Stimulated activated CD4-positive, alpha-beta T cell treated with anti-CD3 and anti-CD28 coated beads, TNF-alpha, amount 100 ng/mL, for 48 hours (primary cell): ENCODE measurements at places on chromosomes 16 and 17.

DNA sequence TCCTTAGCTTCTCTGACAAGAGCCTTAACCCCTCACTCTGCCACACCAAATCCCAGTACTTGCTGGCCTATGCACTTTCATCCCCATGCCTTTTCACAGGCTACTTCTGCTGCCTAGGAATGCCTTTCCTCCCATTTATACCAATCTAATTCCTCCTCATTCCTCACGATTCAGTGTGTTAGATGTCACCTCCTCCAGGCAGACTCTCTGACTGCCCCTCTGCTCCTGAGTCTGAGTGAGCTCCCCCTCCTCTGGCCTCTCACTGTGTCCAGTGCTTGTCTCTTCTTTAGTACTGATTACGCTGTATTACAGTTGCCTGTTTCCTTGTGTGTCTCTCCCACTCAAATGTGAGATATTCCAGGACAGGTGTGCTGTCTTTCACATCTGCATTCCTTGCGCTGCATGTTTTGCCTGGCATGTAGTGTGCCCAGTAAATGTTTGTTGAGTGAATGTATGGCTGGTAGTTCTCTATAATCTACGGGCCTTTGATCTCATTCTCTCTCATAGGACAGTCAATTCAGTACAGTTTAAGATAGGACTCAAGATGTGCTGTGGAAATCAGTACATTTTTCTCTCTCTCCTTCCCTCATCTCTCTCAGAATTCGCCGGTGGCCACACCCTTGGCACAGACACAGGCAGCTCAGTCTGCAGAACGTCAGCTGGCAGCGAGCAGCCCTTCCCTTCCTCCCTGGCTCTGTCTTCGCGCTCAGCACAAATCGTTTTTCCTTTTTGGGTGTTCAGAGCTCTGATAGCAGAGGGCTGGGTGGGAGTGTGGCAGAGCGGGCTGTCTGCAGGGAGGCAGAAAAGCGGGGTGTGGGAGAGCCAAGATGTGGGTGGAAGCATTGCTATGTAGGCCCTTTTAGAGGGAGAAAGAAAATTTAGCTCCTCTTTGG is 18.5 kb downstream of the ARL4D start:
- no peak for DNase-seq

- no peak for DNase-seq
These were observed 15.8 kb downstream of the CACNG5 start for GRCh38 chr17:66850692-66851091.

DNA sequence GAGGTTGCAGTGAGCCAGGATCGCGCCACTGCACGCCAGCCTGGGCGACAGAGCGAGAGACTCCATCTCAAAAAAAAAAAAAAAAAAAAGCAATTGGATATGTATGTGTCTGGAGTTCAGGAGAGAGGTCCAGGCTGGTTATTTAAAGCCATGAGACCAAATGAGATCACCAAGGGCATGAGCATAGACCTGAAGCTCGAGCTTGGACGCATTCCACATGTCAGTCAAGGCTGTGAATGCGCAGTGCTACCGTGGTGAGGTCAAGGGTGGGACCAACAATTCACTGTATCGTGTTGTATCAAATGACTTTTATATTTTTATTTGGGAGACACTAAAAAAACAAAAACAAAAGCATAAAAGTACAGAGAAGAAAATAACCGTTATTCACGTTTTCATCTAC is 29.1 kb upstream of the SPNS2 start:
- no peak for DNase-seq

GRCh38 chr16:83714286-83714685 is 93.5 kb upstream of the HSBP1 start:
- no peak for DNase-seq

DNA sequence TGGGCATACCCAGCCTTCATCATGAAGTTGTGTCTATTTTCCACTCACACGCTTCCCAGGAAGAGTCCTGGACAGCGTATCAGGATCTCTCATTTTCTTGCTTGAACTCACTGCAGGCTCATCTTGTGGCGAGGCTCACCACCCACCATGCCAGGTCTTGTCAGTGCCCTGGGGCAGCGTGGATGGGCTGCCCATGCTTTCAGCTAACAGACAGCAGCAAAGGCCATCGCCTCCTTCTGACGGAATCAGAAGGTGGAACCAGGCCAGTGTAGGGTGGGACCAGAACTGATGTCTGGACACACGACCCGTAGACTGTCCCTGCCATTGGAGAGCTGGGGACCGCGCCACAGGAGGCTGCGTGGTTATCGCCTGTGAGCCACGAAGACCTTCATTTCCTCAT is 169.4 kb downstream of the FOXL1 start:
- no peak for DNase-seq

GRCh38 chr16:89003831-89004208 is 26.8 kb upstream of the CBFA2T3 start:
- no peak for DNase-seq

- DNase-seq: no peak
These were observed 9.9 kb downstream of the MFSD11 start for GRCh38 chr17:76747716-76748363.

GRCh38 chr16:85359147-85359822 is 247.0 kb upstream of the CIBAR2 start:
- no peak for DNase-seq

GRCh38 chr17:80109713-80110446 is 8.5 kb downstream of the GAA start:
- no peak for DNase-seq

DNA sequence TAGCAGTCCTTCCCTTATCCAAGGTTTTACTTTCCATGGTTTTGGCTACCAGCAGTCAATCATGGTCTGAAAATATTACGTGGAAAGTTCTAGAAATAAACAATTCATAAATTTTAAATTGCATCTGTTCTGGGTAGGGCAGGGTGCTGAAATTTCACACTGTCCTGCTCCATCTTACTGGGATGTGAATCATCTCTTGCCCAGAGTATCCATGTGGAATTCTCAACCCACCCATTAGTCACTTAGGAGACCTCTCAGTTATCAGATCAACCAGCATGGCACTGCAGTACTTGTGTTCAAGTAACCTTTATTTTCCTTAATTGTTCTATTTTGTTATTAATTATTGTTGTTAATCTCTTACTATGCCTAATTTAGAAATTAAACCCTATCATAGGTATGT is 202.8 kb upstream of the CPHXL start:
- no peak for DNase-seq

- DNase-seq: no peak
These were observed 399.4 kb downstream of the NPIPA7 start for GRCh38 chr16:16778332-16778731.

- no peak for DNase-seq
These were observed 23.6 kb downstream of the SCPEP1 start for GRCh38 chr17:57001541-57001940.

DNA sequence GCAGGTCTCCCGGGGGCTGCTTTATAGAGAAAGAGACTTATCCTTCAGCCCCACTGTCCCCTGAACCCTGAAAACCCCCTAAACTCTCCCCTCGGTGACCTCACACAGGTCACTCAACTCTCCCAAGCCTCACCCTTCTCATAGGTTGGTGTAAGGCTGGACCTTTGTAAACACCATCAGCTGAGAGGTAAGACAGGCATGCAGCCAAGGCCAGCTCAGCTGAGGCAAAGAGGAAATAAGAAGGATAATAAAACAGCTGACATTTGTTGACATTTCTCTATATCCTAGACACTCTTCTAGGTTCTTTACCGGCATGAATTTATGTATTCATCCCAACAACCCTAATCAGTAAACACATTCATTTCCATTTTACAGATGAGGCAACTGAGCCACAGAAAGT is 134.3 kb downstream of the CCT6B start:
- no peak for DNase-seq

DNA sequence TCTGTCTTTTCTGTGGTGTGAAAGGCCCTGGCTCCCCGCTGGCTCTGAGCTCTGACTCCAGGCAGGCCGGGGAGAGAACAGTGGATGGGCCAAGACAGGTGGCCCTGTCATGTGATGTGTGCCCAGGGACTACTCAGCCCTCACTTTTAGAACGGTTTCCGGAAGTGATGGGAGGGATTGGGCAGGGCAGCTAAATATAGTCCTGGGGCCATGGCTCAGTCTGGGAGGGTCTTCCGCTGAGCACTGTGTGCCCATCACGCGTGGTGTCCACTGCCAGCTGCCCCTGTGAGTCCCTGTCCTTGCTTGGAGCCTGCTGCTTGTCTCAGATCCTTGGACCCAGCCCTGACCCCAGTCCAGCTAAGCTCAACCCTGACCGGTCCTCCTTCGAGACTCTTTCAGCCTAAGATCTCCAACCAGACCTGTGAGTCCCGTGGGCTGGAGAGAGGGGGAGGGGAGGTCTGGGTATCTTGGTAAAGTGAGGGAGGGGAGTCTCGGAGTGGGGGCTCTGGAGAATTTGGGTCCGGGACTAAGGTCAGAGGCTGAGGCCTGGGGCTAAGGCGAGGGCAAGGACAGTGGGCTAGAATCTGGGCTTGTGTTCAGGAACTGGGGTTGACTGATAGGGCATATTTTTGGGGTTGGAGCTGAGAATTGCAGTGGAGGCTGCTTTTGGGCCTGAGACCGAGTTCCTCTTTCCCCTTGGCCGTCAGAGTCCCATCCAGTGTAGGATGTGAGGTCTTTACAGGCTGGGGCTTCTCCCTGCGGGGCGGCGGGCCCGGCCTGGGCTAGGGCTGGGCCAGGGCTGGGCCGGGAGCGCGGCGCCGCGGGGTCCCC is at the start of gene TRIM72:
Gene TRIM72, plus strand, starts transcription at position 243 of the 831 bp plus-strand sequence. CDS start 620 bp downstream, outside the sequence.
- DNase-seq: no peak

DNA sequence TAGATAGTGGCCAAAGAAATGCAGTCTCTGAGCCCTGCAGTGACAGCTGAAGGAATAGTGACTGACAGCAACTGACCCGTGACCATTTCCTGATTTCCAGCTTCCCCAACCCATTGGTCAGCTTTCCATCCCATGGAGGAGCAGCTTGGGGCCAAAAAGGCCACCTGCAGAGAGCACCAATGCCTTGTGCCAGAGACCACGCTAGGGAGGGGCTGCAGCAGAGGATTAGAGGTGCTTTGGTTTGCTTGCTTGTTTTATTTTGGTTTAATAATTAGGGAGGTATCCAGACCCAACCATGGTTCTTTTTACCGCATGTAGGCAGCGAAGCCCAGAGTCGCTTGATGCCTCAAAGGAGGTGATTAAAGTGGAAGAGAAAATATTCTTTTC is 61.3 kb upstream of the SIAH1 start:
- no peak for DNase-seq

- no peak for DNase-seq
These were observed 4.1 kb upstream of the SLC25A10 start for GRCh38 chr17:81707725-81708646.

DNA sequence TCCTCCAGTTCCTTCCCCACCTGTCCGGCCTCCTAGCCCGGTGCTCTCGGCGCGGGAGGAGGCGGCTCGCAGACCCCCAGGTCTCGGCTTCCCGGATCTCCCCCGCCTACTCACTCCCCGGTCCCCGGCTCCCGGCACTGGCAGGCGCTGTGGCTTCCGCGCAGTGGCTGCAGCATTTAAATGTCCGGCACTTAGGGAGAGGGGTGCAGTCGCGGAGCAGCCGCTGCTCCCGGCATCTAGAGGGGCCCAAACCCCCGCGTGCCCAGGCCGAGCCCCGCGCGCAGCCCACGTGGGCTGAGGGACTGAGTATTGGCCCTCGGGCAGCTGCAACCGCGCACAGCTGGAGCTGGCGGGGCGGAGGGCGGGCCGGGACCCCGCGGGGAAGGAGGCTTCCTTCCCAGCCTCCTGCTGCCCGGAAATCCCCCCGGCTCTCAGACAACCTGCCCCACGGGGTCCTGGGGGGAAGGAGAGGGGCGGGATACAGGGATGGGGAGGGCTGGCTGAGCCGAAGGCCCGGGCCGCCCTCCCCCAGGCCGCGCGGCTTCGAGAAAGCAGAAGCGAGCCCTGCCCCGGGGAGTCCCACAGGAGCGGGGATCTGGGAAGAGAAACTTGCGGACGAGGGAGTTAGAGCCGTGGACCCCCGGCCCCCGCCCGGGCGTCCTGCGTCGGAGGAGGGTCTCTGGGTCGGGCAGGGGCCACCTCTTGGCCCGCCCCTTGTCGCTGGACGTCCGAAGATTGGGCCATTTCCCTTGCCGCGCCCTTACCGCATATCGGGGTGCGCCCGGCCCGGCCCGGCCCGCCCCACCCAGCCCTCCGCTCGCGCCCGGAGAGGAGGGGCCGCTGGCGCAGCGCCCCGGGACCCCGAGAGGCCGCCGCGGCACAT is at the start of gene MMP25:
Gene MMP25, plus strand, starts transcription at position 804 of the 883 bp plus-strand sequence. CDS start 357 bp downstream, outside the sequence.
- no peak for DNase-seq

DNA sequence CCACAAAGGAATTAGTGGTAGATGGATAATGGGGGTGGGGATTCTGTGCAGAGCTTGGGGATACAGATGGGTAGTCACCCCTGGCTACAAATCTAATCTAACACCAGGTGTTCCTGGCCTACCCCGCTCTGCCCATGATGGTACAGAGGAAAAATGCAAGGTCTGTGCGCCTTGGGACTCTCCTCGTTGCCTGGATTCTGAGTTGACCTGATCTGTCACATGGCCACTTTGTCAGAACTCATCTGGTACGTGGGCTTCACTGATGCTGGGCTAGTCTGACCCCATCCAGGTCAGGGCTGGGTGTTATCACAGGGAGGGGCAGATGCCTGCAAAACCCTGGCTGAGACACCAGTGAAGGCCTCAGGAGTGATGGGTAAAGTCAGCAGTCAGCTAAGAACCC is 5.2 kb downstream of the ZNF764 start:
- no peak for DNase-seq

- DNase-seq: peak; percentile 20
These were observed 56.9 kb downstream of the CYB5D2 start for GRCh38 chr17:4199818-4200402.

GRCh38 chr17:82536512-82537201 is 17.1 kb downstream of the FOXK2 start:
- no peak for DNase-seq

DNA sequence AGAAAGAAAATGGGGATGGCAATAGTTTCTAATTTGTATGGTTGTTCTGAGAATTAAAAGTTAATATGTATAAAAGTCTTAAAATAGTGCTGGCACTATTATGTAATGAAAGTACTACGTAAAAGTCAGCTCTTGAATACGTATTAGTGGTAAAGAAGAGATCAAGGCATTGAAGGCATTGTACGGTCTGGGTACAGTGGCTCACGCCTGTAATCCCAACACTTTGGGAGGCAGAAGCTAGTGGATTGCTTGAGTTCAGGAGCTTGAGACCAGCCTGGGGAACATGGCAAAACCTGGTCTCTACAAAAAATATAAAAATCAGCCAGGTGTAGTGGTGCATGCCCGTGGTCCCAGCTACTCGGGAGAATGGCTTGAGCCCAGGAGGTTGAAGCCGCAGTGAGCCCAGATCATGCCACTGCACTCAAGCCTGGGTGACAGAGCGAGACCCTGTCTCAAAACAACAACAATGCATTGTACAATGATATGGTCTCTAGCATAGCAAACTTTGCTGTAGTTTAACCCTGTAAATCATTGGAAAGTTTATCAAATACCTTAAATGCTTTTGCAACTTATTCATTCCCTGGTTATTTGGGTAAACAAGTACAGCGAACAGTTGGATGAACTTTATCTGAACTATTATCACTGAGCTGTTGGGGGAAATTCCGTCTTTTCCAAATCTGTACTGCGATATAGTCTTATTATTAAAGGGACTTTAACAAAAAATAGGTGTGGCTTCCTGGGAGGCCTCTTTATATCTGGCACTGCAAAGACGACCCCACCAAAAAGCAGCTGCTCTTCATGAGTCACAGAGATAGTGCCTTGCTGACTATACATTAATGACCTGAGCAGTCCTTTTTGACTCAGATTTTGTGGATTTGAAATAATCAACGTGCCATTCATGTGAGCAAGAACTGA is 73.6 kb downstream of the GPRC5B start:
- DNase-seq: no peak

- peak; percentile 62 for DNase-seq
These were observed 4.8 kb downstream of the IL4R start for GRCh38 chr16:27318392-27319256.
